Urinary bladder (tissue), 4 donors: ENCODE measurements at places on chromosomes 2 and 18. TPM values are rescaled to one million over a fixed set of nuclear protein-coding genes. Genes with fewer than 3 reads are reported as not detected.

Gene GFPT1
- 8.7 TPM for polyA plus RNA-seq

Gene GKN1
- 0.47 TPM for polyA plus RNA-seq

Gene OR6B2
- polyA plus RNA-seq, result not detected

Gene TMEM17
- 1.6 TPM for polyA plus RNA-seq

Gene TRIM54
- polyA plus RNA-seq, result 0.04 TPM

Gene HOXD8
- polyA plus RNA-seq, result 7.0 TPM

Gene TXNL1
- 50.2 TPM for polyA plus RNA-seq

Gene ZSWIM2
- polyA plus RNA-seq, result not detected

Gene IFIH1
- 7.9 TPM for polyA plus RNA-seq

Gene SLC9A4
- 0.22 TPM for polyA plus RNA-seq

Gene PPP3R1
- 31.3 TPM for polyA plus RNA-seq

Gene COQ10B
- 27.4 TPM for polyA plus RNA-seq

Gene ANO7
- 1.2 TPM for polyA plus RNA-seq

Gene POMC
- 4.1 TPM for polyA plus RNA-seq

Gene POTEC
- polyA plus RNA-seq, result not detected

Gene EIF2AK3
- 12.5 TPM for polyA plus RNA-seq

Gene EFR3B
- polyA plus RNA-seq, result 0.51 TPM

Gene ADRA2B
- polyA plus RNA-seq, result 1.2 TPM

Gene DSC1
- not detected for polyA plus RNA-seq

Gene DSG2
- 10.1 TPM for polyA plus RNA-seq

Gene GBX2
- polyA plus RNA-seq, result not detected

Gene KCNG3
- polyA plus RNA-seq, result 0.04 TPM

Gene NOL4
- 1.3 TPM for polyA plus RNA-seq

Gene SLC8A1
- 26.9 TPM for polyA plus RNA-seq

Gene RETREG2
- 65.4 TPM for polyA plus RNA-seq

Gene SLC4A1AP
- polyA plus RNA-seq, result 16.3 TPM

Gene LTBP1
- 97.7 TPM for polyA plus RNA-seq

Gene GKN2
- not detected for polyA plus RNA-seq

Gene CD207
- 0.06 TPM for polyA plus RNA-seq

Gene PSMA8
- polyA plus RNA-seq, result not detected

Gene ZNF532
- polyA plus RNA-seq, result 53.8 TPM

Gene INPP1
- 22.3 TPM for polyA plus RNA-seq

Gene CPLX4
- polyA plus RNA-seq, result not detected

Gene GNAL
- 19.7 TPM for polyA plus RNA-seq

Gene ARPC2
- polyA plus RNA-seq, result 256 TPM

Gene DNAH7
- 0.28 TPM for polyA plus RNA-seq

Gene CD8B2
- 1.8 TPM for polyA plus RNA-seq

Gene TTC31
- polyA plus RNA-seq, result 20.9 TPM

Gene CPS1
- 0.98 TPM for polyA plus RNA-seq

Gene APCDD1
- polyA plus RNA-seq, result 200 TPM

Gene TBC1D8
- 14.0 TPM for polyA plus RNA-seq

Gene MC2R
- not detected for polyA plus RNA-seq

Gene NYAP2
- polyA plus RNA-seq, result 0.01 TPM

Gene GTF2A1L
- 4.0 TPM for polyA plus RNA-seq

Gene CCDC141
- polyA plus RNA-seq, result 0.20 TPM

Gene CCDC88A
- 12.0 TPM for polyA plus RNA-seq

Gene CFAP65
- not detected for polyA plus RNA-seq

Gene PTPRN
- 2.1 TPM for polyA plus RNA-seq

Gene ASTL
- 0.09 TPM for polyA plus RNA-seq

Gene CHST10
- polyA plus RNA-seq, result 10.3 TPM

Gene NFATC1
- 8.5 TPM for polyA plus RNA-seq
